ENCODE measurements at places on chromosomes 1 and 21.

DNA sequence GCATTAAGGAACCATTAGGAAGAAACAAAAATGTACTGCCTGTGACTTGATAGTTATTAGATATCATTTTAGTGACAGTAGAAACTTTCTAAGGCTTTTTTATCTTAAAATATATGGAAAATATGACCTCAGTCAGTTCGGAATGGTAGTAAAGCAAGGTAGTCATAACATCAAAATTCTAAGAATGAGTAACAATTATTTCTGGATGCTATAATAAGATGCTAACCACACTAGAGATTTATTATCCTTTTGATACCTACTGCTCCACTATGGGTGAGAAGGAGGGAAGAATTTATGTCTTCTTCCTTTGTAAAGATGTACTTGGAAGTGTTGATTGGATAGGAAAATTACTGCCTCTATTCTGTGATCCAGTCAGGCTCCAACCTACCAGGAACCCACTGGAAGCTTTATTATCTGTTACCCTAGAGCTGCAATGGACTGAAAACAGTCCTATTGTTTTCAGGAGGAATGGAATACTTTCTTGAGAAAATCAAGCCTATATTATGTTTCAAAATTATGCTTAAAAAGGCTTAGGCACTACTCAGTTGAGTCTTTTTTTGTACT is 8.8 kb downstream of the FMN2 start:
- DNase-seq = no peak

- DNase-seq = no peak
Observed at GRCh38 chr1:206049919-206050600, 2.9 kb upstream of the RHEX start.

DNA sequence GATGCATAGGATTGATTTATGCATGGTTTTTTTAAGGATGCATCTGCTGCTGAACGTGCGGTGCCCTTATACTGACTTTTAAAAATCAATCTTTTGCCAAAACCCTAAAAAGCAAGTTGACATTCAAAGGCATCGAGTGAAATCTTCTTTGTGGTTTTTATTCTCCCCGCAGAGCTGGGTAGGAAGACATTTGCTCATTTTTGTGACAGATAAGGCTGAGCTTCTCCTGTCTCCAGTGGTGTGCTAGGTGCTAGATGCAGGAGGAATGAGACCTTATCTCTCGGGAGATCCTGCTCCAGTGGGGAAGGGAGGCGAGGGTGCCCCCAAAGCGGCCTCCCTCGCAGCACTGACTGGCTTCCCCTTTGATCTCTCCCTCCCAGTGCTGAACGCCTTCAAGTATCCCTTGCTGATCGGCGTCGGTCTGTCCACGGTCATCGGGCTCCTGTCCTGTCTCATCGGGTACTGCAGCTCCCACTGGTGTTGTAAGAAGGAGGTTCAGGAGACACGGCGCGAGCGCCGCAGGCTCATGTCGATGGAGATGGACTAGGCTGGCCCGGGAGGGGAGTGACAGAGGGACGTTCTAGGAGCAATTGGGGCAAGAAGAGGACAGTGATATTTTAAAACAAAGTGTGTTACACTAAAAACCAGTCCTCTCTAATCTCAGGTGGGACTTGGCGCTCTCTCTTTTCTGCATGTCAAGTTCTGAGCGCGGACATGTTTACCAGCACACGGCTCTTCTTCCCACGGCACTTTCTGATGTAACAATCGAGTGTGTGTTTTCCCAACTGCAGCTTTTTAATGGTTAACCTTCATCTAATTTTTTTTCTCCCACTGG is 14.9 kb upstream of the CD101 start:
- DNase-seq = no peak

GRCh38 chr1:10941891-10942541 is 70.4 kb upstream of the TARDBP start:
- no peak for DNase-seq

- DNase-seq = no peak
Observed at GRCh38 chr1:198610362-198610761, 28.5 kb upstream of the PTPRC start.

- DNase-seq = no peak
Observed at GRCh38 chr1:210598135-210598652, 269.5 kb downstream of the HHAT start.
